Pons (tissue), 1 donor: ENCODE measurements at places on chromosomes 16 and 17.

DNA sequence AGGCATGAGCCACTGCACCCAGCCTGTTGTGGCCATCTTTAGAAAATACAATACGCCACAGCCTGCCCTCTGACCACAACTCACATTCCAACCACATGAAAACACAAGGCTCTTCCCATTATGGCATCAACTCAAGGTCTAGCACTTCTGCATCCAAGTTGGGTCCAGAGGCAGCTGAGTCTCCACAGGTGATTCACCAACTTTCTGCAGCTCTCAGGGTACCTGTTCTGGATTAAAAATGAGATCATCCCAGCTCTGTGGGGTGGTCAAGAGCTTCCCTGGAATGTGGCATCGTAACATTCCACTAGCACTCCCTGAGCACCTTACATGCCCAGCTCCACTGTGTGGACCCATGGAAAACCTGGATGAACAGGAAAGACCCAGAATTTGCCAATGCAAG lies 9.9 kb upstream of the GUCY2D start:
- DNase-seq = no peak

- peak; percentile 34 for DNase-seq
Observed at GRCh38 chr17:76408037-76408849, 23.8 kb downstream of the SPHK1 start.

- DNase-seq = no peak
Observed at GRCh38 chr17:6706499-6706898, 6.7 kb downstream of the SLC13A5 start.

DNA sequence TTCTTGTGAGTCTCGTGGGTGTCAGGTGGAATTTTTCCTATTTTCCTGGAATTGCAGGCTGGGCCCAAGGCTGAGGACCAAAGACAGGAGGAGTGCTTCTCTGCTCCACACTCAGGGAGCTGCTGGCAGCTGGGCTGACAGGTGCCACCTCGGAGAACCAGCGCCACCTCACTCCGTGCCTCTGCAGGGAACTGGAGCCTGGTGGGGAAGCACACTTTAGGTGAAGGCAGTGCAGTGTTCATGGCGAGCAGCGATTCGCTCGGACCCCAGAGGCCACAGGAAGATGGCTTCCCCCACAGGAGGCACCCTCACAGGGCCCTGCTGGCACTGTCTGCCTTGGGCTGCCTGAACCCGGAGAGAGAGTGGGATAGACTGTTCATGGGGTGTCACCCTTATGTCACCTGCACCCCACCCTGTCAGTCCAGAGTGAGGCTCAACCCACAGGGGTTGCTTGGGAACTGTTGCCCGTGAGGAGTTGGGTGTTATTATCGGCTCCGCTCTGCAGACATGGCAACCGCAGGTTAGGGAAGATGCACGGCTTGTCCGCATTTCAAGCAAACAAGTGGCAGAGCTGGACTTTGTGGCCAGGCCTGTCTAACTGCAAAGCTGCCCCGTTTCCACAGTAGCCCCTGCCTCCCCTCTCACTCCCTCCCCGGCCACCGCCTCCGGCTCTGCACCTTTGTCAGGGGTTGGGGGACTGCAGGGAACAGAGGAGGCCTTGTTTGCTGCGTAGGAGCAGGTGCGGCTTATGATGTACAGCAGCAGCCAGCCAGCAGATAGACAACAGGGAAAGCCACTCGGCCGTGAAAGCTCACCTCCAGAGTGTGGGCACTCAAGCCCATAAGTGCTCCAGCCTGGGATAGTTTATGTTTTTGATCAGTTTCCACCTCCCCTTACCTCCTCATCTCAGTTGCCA lies 15.5 kb downstream of the TBC1D24 start:
- DNase-seq = no peak

DNA sequence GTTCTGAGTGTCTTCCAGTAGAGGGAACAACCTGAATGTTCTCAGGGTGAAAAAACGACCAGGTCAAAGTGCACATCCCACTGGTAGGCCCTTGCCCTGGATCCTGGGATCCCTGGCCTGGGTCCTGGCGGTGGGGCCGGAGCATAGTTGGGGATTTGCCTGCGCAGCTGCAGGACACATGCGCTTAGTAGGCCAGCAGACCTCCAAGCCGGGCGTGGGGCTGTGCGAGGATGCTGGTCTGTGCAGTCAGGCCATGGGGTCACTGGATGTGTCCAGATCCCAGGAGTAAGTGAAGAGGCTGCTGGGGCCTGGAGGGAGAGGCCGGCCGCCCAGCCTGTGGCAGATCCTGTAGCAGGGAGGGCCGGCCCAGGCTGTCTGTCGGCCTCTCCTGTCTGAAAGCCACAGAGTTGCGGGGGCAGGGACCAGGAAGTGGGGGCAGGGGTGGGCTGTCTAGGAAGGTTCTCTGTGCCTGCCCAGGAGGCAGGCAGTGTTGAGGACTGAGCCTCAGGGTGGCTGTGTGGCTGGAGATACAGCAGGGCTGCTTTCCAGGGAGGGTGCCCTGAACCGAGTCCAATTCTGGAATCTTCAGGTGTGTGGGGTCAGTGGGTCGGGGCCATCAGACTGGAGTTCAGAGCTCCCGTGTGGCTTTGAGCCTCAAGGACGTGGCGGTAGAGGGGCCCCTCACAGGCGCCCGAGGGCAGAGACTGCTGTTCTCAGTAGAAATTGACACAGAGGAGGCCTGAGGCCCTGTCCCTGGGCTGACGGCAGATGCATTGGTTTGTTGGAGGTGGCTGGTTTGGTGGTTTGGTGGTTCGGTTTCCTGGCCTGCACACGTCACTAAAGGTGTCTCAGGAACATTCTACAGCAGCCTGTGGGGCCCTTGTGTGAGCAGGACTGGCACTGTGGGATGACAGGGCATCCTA lies 17.2 kb upstream of the NUDT16L1 start:
- DNase-seq = no peak

DNA sequence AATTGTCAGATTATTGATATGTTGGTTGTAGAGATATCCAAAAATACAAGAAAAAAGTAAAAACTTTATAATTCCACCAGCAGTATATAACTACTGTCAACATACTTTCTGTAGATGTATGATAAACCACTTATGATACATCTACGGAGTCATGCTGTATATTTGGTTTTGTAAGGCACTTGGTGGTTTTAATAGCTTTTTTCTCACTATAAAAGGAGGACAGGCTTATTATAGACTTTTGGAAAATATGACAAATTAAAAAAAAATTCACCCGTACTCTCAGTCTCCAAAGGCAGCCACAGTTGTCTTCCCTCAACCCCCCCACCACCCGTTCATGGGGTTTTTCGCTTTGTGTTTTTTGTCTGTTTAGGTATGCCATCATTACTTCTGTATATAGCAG lies 14.8 kb downstream of the RAI1 start:
- no peak for DNase-seq

DNA sequence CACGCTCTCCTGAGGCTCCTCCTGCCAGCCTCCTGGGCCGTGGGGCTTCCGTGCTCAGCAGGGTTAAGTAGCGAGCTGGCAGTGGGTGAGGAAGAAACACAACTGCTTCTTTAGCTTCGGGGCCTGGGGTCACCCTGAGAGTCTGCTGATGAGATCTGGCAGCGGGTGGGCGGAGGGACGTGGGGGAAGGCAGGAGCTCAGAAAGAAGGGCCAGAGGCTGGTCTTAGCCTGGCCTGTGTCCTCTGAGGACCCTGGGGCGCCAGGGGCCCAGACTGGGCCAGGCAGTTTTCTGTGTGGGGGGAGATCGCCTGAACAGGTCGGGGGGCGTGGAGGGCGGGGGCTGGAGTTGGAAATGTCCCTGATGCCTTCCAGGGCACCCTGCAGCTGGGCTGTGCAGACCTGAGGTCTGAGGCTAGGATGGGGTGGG lies 97.8 kb upstream of the GSE1 start:
- no peak for DNase-seq

- no peak for DNase-seq
Observed at GRCh38 chr16:78390092-78390491, 290.6 kb downstream of the WWOX start.

- DNase-seq = no peak
Observed at GRCh38 chr16:72221630-72222024, 49.7 kb upstream of the PMFBP1 start.

GRCh38 chr16:72101195-72101594 lies 7.5 kb downstream of the DHX38 start:
- DNase-seq = no peak

DNA sequence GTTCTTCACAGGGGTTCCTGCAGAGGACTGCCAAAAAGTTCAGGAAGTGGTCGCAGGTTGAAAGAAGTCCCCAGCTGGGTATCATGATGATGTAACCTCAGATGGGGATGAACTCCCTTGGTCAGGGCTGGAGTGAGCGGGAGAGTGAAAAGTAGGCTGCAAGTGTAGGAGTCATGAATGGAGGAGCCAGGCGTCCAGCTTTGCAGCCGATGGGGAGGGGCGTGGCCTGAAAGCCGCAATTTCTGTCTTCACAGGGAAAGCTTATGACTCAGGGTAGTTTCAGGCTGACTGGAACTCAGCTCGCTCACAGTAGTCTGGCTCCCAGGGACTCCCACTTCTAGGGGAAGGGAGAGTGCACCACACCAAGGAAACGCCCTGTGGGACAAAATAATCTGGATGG lies 70.0 kb upstream of the HS3ST3A1 start:
- no peak for DNase-seq

- DNase-seq = peak; percentile 38
Observed at GRCh38 chr17:40932608-40933007, 4.8 kb downstream of the KRT23 start.

GRCh38 chr16:89658221-89658879 lies 714 bp downstream of the SPATA33 start:
- DNase-seq = no peak

DNA sequence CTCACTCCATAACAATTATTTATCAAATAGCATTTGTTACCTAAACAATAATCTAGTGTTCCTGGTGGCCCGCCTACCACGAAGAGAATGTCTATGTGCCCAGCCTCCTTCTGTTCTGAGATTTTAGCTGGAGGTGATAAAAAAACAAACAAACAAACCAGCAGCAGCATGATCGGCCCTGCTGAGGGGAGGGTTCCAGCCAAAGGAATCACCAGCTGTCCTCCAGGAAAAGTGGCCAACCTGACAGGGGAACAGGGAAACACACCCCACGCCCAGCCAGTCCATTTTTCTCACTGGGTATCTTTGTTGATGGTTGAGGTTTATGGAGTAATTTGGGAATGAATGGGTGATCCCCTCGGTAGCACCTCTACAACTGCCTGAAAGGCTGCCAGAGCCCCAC lies 203.0 kb upstream of the DYNLRB2 start:
- no peak for DNase-seq

DNA sequence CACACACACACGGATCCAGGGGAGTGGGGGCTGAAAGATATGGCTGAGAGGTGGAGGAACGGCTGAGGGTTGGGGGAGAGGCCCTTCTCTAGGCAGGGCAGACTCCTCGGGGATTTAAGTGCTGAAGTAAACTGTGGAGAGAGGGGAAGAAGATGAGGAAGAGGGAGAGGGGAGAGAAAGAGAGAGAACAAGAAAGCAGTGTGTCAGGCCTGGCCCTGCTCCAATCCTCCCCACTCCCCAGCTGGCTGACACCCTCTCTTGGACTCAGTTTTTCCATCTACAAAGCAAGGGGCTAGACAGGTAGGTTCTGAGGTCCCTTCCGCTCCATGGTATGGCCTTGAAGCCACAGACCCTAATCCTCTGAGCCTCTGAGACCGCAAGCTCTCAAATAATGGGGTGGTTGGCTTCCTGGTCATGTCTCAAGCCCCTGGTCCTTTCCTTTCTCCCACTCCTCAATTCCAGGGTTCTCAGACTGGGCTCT lies 2.0 kb downstream of the VAMP2 start:
- no peak for DNase-seq

GRCh38 chr17:7577327-7578199 lies 1.9 kb upstream of the CD68 start:
- DNase-seq = no peak

GRCh38 chr17:77315551-77316190 lies 174.9 kb downstream of the SEC14L1 start:
- no peak for DNase-seq

DNA sequence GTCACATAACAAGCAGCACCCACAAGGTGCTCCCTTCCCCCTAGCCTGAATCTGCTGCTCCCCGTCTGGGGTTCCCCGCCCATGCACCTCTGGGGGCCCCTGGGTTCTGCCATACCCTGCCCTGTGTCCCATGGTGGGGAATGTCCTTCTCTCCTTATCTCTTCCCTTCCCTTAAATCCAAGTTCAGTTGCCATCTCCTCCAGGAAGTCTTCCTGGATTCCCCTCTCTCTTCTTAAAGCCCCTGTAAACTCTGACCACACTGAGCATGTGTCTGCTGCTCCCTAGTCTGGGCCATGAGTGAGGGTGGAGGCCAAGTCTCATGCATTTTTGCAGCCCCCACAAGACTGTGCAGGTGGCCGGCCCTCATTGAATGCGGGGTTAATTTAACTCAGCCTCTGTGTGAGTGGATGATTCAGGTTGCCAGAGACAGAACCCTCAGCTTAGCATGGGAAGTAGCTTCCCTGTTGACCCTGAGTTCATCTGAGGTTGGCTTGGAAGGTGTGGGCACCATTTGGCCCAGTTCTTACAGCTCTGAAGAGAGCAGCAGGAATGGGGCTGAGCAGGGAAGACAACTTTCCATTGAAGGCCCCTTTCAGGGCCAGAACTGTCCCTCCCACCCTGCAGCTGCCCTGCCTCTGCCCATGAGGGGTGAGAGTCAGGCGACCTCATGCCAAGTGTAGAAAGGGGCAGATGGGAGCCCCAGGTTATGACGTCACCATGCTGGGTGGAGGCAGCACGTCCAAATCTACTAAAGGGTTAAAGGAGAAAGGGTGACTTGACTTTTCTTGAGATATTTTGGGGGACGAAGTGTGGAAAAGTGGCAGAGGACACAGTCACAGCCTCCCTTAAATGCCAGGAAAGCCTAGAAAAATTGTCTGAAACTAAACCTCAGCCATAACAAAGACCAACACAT lies at the start of gene STH:
TSS of gene STH (plus strand) at position 264 of the 913 bp plus-strand sequence. CDS start at position 294, 30 bp downstream.
- DNase-seq = no peak

DNA sequence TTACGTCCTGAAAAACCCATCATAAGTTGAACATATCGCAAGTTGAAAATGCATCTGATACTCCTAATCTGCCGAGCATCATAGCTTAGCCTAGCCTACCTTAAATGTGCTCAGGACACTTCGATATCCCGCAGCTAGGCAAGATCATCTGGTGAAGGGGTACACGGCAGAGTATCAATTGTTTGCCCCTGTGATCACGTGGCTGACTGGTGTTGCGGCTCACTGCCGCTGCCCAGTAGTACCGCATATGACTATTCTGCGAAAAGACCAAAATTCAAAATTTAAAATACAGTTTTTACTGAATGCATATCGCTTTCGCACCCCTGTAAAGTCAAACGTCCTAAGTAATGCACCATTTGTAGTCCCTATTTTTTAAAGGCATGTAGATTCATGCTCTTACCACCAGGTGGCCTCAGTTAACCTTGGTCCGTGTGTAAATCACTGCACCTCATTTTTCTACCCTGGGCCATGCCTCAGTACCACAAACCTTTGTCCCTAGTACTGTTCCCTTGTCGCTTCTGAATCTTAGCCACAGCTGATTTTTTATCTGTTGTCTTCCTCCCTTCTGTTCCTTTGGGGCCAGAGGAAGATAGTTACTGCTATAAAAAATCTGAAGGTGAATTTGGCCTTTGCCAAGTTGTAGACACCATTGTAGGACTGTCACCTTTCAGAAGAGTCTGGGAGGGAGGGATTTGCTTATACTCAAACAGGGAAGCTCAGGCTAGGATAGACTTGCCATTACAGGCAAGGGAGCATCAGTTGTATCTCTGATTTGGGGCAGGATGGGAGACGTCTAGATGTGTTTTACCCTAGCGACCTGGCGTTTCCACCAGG lies 34.4 kb downstream of the WWP2 start:
- DNase-seq = peak; percentile 92

- peak; percentile 78 for DNase-seq
Observed at GRCh38 chr17:74532115-74532514, 840 bp upstream of the CD300LB start.

- DNase-seq = peak; percentile 93
Observed at GRCh38 chr17:68759343-68760140, 158.4 kb upstream of the FAM20A start.
